ENCODE measurements at places on chromosomes 12 and 14. TPM values are rescaled to one million over a fixed set of nuclear protein-coding genes. Genes with fewer than 3 reads are reported as not detected.

GLIPR1L1 gene
- not detected for polyA plus RNA-seq

GRCh38 chr14:94044476-94045091, 18.4 kb downstream of the OTUB2 start:
- H3K36me3 ChIP-seq: peaks cover 21% of the 10 kb centered on the region
- no peak overlapping the region for H3K4me3 ChIP-seq
- no peaks in the 10 kb centered on the region for H3K27me3 ChIP-seq
- peaks cover 21% of the 10 kb centered on the region for H3K4me1 ChIP-seq

BICDL1 gene
- polyA plus RNA-seq: 6.4 TPM

DNA sequence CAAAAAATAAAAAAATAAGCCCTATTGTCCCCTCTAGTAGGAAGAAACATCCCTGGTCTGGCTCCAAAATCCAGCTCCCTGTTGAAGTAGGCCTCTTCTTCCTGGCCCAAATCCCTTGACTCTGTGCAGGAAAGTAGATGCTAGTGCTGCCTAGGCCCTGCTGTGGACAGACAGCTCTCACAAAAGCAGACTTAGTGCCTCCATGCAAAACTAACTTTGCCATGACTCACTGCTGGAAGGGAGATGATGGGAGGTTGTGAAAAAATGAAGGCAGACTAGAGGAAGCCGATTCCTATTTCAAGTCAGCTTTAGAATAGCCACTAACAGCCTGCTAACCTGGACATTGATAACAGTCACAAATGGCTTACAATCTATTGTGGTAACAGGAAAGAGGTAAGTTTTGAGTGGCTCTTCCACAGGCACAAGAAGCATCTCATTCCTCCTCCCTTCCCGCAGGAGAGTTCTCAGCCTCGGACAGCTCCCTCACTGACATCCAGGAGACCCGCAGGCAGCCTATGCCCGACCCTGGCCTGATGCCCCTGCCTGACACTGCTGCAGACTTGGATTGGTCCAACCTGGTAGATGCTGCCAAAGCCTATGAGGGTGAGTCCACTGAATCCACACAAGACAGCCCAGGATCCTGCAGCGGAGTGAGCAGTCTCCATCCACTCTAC, 198.9 kb upstream of the RGS6 start:
- DNase-seq: no peak
- no peaks in the 10 kb centered on the region for H3K36me3 ChIP-seq
- no peaks in the 10 kb centered on the region for H3K27me3 ChIP-seq
- no peaks in the 10 kb centered on the region for H3K4me1 ChIP-seq
- no peak overlapping the region for H3K27ac ChIP-seq

- peaks cover 49% of the 10 kb centered on the region for H3K36me3 ChIP-seq
- H3K27ac ChIP-seq: no peak overlapping the region
- DNase-seq: no peak
- no peaks in the 10 kb centered on the region for H3K27me3 ChIP-seq
- H3K4me3 ChIP-seq: no peak overlapping the region
Observed at GRCh38 chr14:24155100-24155499, 6.0 kb upstream of the IRF9 start.

- peaks cover 15% of the 10 kb centered on the region for H3K36me3 ChIP-seq
- H3K27ac ChIP-seq: peak overlapping the region; percentile 94
- no peak for DNase-seq
- H3K4me1 ChIP-seq: peaks cover 16% of the 10 kb centered on the region
- peak overlapping the region; percentile 87 for H3K4me3 ChIP-seq
- no peaks in the 10 kb centered on the region for H3K27me3 ChIP-seq
Observed at GRCh38 chr14:21384494-21384851, 654 bp upstream of the SUPT16H start.

DPPA3 gene
- polyA plus RNA-seq: not detected

- H3K4me1 ChIP-seq: peaks cover 4% of the 10 kb centered on the region
- H3K27me3 ChIP-seq: no peaks in the 10 kb centered on the region
- no peaks in the 10 kb centered on the region for H3K36me3 ChIP-seq
- DNase-seq: no peak
Observed at GRCh38 chr14:31880935-31881334, 196.2 kb upstream of the ARHGAP5 start.

TBK1 gene
- 20.7 TPM for polyA plus RNA-seq

KRT72 gene
- polyA plus RNA-seq: 0.14 TPM

GRCh38 chr14:22837750-22838538, 1.6 kb downstream of the MMP14 start:
- DNase-seq: peak; percentile 67
- H3K27ac ChIP-seq: peak overlapping the region; percentile 76
- H3K27me3 ChIP-seq: no peaks in the 10 kb centered on the region
- peaks cover 28% of the 10 kb centered on the region for H3K36me3 ChIP-seq
- H3K4me3 ChIP-seq: peak overlapping the region; percentile 74

- no peaks in the 10 kb centered on the region for H3K36me3 ChIP-seq
- no peak for DNase-seq
- H3K27ac ChIP-seq: no peak overlapping the region
- no peaks in the 10 kb centered on the region for H3K4me1 ChIP-seq
- H3K27me3 ChIP-seq: no peaks in the 10 kb centered on the region
Observed at GRCh38 chr12:103269946-103270345, 225.8 kb downstream of the C12orf42 start.

DNA sequence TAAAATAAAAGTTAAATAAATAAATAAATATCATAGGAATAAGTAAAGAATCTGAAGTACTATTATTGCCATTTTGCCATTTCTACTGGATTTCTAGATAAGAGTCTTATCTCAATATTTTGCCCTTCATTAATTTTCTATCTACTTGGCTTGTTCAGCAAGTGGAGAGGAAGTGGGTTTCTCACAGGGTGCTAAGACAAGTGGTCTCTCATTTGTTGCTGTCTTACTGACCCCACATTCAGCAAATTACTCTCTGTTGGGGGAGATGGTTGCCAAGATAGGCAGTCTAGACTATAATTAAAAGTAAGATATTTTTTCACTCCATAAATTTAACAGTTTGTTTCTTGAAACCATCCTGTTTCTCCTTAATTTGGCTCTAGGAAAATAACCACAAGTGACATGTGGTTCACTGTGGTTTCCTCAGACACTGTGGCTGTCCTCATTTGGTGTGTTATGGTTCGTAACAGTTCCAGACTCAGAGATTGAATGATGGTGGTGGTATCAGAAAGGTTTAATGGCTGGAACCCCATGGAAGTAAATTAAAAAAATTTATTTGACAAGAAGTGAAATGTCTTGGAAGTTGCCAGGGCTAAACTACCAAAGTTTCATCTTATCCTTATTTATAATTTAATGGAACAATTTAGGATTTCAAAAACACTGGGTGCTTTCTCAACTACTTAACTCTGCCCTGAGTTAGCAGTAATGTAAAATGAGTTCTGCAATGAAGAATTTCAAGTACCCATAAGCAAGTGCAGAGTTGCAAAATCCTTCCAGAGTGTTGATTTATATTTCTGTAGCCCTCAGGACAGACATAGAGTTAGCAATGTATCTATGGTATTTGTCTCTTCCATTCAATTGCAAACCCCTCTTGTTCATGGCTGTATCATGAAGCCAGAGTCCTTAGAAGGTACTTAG, 214.8 kb downstream of the MSRB3 start:
- no peaks in the 10 kb centered on the region for H3K4me1 ChIP-seq
- H3K27ac ChIP-seq: no peak overlapping the region
- H3K27me3 ChIP-seq: no peaks in the 10 kb centered on the region
- peak; percentile 32 for DNase-seq
- H3K4me3 ChIP-seq: no peak overlapping the region

DNA sequence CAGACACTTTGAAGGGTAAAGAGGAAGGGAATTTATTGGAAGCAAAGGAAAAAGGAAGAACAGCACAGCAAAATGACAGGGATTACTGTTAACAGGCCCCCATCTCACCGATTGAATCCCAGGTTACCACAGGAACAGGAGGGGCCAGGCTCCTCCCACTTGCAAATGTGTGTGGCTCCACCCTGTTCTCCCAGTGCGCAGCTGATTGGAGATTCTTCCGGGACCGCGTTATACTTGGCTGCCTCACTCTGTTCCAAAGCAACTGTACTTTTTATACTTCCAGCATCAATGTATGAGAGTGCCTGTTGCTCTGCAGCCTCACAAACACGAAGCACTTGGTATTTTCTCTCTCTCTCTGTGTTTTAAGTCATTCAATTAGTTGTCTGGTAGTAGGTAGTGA, 273.6 kb upstream of the MDGA2 start:
- no peaks in the 10 kb centered on the region for H3K36me3 ChIP-seq
- DNase-seq: no peak
- H3K4me3 ChIP-seq: no peak overlapping the region
- H3K4me1 ChIP-seq: no peaks in the 10 kb centered on the region
- no peaks in the 10 kb centered on the region for H3K27me3 ChIP-seq
- no peak overlapping the region for H3K27ac ChIP-seq

- no peak overlapping the region for H3K27ac ChIP-seq
- H3K4me3 ChIP-seq: no peak overlapping the region
- no peaks in the 10 kb centered on the region for H3K4me1 ChIP-seq
- no peak for DNase-seq
- H3K27me3 ChIP-seq: no peaks in the 10 kb centered on the region
Observed at GRCh38 chr14:70036665-70037064, 152.1 kb downstream of the SLC8A3 start.

CLEC1A gene
- 6.8 TPM for polyA plus RNA-seq
